Stimulated activated CD8-positive, alpha-beta memory T cell treated with anti-CD3 and anti-CD28 coated beads, Interleukin-4, amount 100 ng/mL, for 1 hour (primary cell): ENCODE measurements at places on chromosomes 11 and 22.
A peak's percentile ranks its signal among the peaks of the same experiment; 100 is the strongest.

GRCh38 chr11:75474878-75475766 lies 42.1 kb upstream of the KLHL35 start:
- DNase-seq: peak; percentile 20

- DNase-seq: no peak
These were observed 78.2 kb downstream of the FAM76B start for GRCh38 chr11:95711162-95711944.

- no peak for DNase-seq
These were observed 137.7 kb downstream of the CRYBB2 start for GRCh38 chr22:25357132-25357455.

GRCh38 chr11:44849922-44850321 lies 100.8 kb downstream of the TP53I11 start:
- no peak for DNase-seq

GRCh38 chr22:26364066-26365015 lies 64.7 kb upstream of the ASPHD2 start:
- no peak for DNase-seq

GRCh38 chr11:94924612-94925011 lies 48.7 kb downstream of the CWC15 start:
- no peak for DNase-seq

- no peak for DNase-seq
These were observed 64.4 kb upstream of the MYO18B start for GRCh38 chr22:25677631-25678030.

DNA sequence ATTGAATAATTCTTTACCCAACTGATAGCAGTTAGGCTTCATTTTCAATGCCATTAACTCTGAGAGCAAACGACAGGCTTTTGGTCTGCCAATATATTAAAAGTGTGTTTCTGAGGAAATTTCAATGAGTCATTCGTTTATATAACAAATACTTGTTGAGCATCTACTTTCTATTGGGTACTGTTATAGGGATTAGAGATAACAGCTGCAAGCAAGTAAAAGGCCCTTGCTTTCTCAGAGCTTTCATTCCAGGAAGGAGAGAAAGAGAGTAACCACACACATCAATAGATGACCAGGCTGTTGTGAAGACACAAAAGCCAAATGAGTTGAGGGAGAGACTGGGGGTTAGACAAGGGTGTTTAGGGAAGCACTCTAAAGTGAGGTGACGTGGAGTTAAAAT lies 35.7 kb downstream of the CD44 start:
- DNase-seq: no peak

DNA sequence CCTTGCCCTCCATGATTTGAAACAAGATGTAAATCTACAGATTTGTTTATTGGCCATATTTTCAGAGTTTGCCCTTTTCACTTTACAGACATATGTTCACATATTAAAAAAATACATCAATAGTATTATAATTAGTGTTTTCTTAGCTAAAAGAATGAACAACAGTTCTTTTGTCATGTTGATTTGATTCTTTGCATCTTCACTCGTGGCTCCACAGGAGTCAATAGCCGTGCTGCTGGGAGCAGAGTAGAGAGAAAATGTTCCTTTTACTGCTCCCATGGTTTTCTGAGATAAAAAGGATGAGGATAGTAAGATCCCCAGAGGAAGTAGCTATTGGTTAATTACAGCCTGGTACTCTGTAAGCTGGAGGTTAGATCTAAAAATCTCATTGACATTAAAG lies 151.2 kb downstream of the PGR start:
- DNase-seq: no peak

DNA sequence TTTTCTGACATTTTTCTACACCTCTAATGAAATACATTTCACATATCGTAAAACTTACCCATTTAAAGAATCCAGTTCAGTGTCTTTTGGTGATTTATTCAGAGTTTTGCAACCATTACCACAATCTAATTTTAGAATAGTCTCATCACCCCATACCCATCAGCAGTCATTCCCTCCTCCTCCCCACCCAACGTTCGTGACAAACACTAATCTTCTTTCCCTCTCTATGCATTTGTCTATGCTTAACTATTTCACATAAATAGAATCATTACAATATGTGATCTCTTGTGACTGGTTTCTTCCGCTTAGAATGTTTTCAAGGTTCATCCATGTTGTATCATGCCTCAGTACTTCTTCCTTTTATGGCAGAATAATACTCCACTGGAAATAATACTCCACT lies 9.5 kb downstream of the TTC28 start:
- DNase-seq: no peak

DNA sequence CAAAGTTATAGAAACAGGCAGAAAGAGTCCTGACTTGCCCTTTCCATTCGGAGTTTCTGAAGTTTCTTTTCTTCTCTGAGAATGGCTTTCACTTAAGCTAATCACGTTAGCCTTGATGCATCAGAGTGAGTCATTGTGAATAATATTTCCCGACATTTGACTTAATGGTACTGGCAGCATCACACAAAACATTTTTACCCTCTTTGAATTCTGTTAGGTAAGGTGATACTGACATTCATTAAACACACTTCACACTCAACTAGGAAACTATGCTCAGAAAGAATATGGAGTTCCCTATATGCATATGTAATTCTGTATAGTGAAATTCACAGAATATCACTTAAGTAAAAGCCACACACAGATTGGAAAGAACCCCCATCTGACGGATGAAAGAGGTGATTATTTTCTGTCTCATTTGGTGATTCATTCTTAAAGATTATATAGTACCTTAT lies 120.8 kb upstream of the ARHGAP20 start:
- DNase-seq: no peak
